RPMI7951 (cell line): ENCODE measurements at places on chromosomes 3 and 15. TPM values are rescaled to one million over a fixed set of nuclear protein-coding genes. Genes with fewer than 3 reads are reported as not detected.

GRCh38 chr15:58694641-58695398 is 54.7 kb downstream of the ADAM10 start:
- DNase-seq: no peak

Gene ZDHHC23
- 1.3 and 1.6 TPM in 2 replicates for total RNA-seq

DNA sequence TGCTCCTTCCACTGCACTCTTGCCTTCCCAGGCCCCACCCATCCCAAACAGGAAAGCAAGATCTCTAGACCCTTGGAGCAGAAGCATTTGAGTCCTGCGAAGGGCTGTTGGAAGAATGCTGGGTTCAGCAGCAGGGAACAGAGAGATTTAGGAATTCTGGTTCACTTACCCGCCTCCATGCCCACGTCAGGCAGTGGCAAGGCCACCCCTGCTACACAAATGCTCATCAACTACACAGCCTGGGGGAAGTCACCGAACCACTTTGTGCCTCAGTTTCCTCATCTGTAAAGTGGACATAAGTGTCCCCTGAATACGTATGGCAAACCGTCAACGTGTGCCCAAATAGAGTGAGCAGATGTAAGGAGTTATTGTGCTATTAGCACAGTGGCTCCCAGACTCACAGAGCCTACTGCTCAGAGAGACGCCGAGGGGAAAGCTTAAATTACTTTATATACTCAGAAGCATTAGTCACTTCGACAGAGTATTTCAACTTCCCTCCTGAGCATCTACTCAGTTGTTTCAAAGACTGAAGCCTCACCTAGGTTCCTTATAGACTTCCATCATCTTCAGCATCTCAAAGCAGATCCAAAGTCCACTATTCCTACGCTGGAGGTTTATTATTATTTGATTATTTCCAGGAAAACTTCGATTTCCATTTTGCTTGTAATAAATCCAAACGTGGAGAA is 905 bp downstream of the HOMER2 start:
- DNase-seq: peak; percentile 39

Gene FRMD5
- total RNA-seq: 9.3 and 10.2 TPM in 2 replicates

DNA sequence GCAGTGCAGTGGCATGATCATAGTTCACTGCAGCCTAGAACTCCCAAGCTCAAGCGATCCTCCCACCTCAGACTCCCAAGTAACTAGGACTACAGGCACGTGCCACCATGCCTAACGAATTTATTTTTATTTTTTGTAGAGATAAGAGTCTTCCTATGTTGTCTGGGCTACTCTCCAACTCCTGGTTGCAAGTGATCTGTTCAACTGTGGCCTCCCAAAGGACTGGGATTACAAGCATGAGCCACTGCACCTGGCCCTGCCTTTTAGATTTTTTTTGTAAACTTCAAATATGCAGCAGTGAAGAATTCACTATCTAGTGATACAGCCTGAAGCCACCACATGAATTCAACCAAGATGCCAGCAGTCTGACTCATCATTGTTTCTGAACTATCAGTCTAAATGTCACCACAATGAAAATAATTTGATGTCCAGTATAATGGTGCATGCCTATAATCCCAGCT is 32.7 kb downstream of the UBXN7 start:
- peak; percentile 93 for DNase-seq
